ENCODE measurements at places on chromosomes 12 and 14. TPM values are rescaled to one million over a fixed set of nuclear protein-coding genes. Genes with fewer than 3 reads are reported as not detected.

TAS2R7 gene
- total RNA-seq: not detected

ACSS3 gene
- 4.6 TPM for total RNA-seq

GRCh38 chr12:125172231-125172850 lies 107.1 kb downstream of the AACS start:
- ATAC-seq: no peak

RHEBL1 gene
- 1.2 TPM for total RNA-seq

DNA sequence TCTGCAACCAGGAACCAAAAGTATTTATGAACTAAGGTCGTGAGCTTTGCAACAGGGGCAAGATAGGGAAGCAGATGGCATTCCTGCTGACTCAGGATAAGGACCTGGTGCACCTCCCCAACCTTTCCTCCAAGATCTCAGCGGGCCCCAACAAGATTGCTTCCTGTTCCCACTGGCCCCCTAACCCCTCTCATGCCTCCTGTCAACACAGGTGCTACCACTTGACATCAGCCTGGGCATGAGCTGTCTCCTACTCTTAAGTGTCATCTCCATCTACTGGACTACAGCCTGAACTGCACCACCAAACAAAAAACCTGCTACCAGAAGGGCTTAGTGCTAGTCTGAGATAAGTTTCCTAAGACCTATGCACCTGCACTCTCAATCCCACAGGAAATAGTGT lies 32.7 kb downstream of the MED6 start:
- peak; percentile 85 for ATAC-seq

DDX24 gene
- 327 TPM for total RNA-seq

DAO gene
- 0.75 TPM for total RNA-seq

KRT85 gene
- not detected for total RNA-seq

- no peak for ATAC-seq
Measured at GRCh38 chr12:1006255-1006654, 15.2 kb downstream of the ERC1 start.

DNA sequence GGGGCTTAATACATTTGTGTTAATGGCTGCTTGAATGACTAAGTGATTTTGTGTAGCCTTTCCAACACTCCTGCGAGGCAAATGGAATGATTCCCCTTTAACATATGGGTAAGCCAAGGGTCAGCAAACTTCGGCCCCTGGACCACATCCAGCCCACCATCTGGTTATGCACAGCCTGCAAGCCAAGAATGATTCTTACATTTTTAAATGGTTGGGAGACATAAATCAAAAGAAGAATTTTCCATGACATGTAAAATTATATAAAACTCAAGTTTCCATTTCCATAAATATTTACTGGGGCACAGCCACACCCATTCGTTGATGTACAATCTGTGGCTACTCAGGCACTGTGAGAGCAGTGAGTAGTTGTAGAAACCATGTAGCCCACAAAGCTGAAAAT lies 9.0 kb downstream of the SLC8B1 start:
- ATAC-seq: no peak

DNA sequence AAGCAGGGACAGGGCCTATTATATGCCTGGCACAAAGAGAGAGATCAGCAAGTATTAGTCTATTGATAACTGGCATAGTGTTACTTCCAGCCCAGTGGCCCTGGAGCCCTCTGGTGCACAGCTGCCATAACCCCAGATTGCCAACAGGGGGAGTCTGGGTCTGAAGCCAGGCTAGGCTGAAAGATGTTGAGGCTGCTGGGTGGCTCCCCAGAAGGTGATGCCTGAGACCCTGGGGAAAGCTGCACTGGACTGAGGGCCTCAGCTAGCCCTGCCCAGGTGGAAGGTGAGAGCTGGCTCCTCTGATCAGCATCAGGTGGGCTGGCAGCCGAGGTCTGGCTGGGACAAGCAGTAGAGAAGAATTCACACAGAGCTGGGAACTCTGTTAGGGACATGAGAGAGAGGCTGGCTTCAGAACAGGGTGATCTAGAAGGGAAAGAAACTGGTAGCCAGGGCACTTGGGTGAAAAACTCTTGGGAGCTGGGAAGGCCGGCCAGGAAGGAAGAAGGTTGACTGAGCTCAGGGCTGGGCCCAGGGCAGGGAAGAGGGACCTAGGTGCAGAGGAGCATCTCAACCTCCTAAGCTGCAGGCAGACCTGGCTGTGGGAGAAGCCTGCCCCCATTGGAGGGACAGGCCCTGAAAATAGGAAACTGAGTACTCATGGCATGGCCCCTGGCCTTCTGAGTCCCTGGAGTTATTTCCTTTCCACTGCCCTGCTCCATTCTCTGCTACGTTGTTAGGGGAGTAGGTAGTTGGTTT lies 3.9 kb downstream of the GZMH start:
- no peak for ATAC-seq

DNA sequence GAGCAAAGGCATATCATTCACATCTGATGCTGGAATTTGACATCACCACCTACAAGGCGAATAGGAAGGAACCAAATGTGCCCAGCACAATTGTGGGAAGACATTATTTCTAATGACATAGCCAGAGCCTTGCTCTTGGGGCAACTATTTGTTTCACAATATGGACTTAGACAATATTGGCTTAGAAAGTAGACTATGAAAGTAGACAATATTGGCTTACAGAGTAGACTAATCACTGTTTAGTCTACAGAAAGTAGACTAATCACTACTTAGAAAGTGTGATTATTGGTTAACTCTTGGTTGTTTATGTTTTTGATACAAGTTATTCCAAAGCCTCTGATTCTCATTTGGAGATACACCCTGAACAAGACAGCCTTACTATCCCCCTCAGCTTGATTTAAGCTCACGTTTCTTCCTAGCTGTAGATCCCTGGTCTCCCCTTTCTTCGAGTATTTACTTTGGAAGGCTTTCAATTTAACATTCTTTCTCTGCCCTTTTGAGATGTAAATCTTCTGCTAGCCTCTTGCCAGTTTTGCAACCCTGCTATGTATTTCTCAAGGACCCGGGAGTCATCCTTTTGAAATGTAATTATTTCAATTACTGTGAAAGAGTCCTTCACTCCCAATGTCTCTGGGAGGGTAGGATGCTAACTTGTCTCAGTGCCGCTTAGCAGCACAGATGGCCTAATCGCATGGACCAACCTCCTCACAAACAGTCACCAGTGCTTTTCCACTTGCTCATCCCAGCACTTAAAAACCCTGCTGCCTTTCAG lies 843.2 kb downstream of the GALC start:
- ATAC-seq: peak; percentile 98

GRCh38 chr12:108955225-108955835 lies 65.5 kb downstream of the SVOP start:
- peak; percentile 83 for ATAC-seq

NEUROD4 gene
- total RNA-seq: 0.11 TPM

GRCh38 chr12:112916270-112916669 lies 9.5 kb downstream of the OAS1 start:
- ATAC-seq: no peak

DNA sequence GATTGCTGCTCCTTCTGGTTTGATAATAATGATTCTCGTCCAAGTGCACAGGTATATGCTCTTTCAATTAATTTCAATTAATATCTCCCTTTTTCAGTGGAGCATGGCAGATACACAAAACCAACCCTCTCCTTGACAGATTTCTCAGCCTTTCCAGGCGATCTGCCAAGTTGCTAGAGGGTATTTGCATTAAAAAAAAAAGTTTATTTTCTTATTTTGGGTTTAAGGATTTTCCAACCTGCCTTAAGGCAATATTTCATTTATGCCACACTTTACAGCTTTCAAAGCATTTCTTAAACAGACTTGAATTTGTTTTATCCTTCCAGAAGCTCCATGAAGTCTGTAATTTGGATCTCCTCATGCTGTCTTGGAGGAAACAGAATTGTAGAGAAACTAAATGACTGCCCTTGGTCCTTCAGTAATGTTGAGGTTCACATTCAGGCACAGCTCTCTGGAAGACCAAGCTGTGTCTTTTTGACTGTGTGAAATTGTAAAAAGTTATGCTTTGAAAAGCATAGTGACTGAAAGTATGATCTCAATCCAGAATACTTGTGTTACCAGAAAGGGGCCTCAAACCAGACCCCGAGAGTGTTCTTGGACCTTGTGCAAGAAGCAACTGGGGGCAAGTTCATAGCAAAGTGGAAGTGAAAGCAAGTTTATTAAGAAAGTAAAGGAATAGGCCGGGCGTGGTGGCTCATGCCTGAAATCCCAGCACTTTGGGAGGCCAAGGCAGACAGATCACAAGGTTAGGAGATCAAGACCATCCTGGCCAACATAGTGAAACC lies 2.3 kb downstream of the DGLUCY start:
- no peak for ATAC-seq

DNA sequence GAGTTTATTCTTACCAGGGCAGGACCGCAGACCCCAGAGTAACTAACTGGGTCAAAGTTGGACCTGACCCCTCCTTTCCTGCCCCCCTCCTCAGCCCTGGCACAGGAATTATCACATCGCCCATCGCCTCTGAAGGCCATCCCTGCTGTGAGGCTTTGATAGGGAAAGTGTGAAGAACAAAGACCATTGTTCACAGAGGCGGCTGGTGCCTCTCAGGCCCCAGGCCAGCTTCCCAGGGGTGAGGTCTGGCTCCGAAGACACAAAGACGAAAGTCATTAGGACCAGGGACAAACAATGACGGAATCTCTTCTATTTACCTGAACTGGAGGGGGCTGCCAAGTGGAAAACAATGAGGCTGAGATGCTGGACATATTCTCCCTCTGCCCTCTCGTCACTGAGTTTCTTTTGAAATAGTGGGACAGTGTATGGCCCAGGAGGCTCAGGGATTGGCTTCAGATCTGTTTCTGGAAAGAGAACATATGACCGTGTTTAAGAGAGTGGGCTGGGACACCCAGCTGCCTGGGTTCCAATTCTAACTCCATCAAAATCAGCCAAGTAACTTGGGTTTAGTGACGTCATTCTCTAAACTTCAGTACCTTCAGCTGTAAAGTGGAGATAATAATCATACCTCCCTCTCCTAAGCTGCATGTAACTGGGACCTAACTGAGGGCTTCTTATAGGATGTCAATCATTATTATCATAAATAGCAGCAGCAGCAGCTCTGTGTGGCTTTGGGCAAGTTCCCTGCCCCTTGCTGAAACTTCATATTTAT lies 769.4 kb downstream of the MED13L start:
- ATAC-seq: peak; percentile 30

GRCh38 chr12:69821456-69822159 lies 3.4 kb upstream of the MYRFL start:
- ATAC-seq: no peak

RNASE7 gene
- total RNA-seq: not detected

DNA sequence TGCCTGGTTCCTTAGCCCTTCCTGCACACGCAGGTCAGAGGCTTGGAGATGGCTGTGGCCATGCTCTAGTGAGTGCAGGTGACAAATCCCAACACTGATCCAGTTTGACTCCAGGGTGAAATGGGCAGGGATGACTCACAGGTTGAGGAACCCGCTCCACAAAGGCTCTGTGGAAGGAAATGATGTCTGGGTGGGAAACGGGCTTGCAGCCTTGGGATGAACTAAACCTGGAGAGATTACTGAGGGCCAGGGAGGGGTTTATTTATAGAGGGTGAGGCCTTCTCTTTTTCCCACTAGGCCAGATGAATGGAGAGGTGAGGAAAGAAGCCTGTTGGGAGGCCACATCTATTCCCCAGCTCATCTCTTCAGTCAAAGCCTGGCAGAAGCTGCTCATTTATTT lies 29.3 kb upstream of the EMP1 start:
- ATAC-seq: no peak

TDRD9 gene
- total RNA-seq: not detected

TRIM9 gene
- 23.5 TPM for total RNA-seq

GRCh38 chr12:12716793-12717585 lies at the start of gene CDKN1B:
Gene CDKN1B, plus strand, starts transcription at chr12:12717368. Its CDS starts 472 bp downstream, at chr12:12717840.
- peak; percentile 89 for ATAC-seq
